ENCODE measurements at places on chromosomes 3 and 15.

GRCh38 chr3:190492966-190493365, 20.9 kb upstream of the IL1RAP start:
- no peak for DNase-seq

GRCh38 chr3:99498550-99499234, 139.7 kb upstream of the COL8A1 start:
- no peak for DNase-seq

DNA sequence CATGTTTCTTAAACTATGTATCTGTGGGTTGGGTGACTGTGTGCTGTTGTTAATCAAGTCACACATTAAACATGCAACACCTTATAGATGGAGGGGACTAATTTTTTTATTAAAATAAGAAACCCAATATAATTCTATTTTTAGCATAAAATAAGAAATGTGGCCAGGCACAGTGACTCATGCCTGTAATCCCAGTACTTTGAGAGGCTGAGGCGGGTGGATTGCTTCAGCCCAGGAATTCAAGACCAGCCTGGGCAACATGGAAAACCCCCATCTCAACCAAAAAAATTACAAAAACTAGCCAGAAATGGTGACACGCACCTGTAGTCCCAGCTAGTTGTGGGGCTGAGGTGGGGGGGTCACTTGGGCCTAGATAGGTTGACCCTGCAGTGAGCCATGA, 1021.0 kb downstream of the EPHA3 start:
- DNase-seq = no peak

DNA sequence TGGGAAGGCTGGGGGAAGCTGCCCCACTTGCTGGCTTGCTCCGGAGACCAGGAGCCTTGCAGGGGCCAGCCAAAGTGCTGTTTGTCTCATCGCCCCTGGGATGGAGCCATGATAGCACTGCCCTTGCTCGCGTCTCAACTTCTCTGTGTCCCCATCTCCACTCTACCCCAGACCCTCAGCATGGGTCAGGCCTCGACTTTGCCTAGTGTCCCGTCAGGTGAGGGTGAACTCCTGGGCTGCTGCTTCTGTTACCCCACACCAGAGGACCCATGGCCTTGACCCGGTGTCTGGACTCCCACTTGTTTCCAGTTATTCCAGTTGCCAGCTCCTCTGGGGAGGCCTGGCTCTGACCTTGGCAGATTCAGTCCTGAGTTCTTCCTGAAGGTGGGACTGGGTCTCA, 36.5 kb upstream of the DUSP7 start:
- DNase-seq = no peak

GRCh38 chr3:77038930-77039605, 831 bp upstream of the ROBO2 start:
- DNase-seq = no peak

DNA sequence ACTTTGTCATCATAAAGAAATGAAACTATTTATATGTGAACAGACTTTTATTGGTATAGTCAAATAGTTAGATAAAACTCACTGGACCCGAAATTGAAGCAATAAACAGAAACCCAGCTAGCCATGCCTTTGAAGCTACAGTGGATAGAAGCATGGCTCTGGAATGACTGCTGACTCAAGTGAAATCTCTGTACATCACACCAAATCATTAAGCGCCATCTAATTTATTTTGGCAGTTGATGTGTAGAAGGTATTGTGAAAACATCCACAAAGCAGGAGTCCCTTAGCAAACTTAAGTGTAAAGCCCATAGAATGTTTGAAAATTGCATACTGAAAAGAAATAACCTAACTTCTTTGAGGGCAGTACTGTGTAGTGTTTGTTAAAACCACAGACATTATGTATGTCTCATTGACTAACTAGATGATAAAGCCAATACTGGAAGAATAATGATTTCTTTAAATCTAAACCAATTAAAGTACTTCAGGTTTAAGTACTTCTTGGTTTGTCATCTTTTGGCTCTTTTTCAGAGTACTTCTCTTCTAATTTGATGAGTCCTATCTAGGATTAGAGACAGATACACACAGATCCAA, 42.8 kb upstream of the FBXL22 start:
- DNase-seq = no peak

DNA sequence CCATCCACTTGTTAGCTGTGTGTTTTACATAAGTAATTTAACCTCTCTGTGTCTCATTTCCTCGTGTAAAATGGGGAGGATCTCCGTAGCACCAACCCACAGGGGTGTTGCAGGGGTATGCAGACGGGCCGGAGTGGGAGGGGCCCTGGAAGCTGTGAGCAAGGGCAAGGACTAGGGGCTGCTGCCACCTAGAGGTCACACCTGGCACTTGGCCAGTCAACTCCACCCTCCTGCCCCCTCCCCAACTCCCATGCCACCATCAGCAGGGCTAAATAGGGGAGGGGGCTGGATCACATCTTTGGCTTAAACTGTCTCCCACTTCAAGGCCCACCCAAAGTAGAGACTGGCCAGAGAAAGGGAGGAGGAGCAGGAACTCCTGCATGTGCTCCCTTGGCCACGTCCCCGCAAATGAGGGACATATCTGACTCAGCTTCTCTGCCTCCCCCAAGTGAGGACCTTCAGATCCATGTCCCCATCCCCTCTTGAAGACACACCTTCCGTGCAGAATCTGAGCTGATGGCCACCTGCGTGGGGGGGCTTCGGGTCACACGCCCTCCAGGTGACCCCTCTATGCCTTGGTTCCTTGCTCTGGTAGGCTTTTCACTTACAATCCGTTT, 2.6 kb downstream of the CCDC9B start:
- DNase-seq = peak; percentile 44

DNA sequence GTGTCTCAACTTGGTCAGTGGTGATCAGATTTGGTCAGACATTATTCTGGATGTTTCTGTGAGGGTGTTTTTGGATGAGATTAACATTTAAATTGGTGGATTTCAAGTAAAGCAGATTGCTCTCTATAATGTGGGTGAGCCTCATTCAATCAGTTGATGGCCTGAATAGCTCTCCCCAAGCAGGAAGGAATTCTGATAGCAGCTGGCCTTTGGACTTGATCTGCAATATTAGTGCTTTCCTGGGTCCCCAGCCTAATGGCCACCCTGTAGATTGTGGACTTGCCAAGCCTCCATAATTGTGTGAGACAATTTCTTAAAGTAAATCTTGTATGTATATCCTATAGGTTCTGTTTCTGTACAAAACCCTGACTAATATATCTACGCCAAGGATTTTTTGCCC, 153.9 kb upstream of the TBL1XR1 start:
- DNase-seq = no peak

GRCh38 chr15:63602595-63602994, 5.4 kb downstream of the FBXL22 start:
- no peak for DNase-seq

- no peak for DNase-seq
Observed at GRCh38 chr3:38003817-38004414, 13.3 kb downstream of the VILL start.

GRCh38 chr15:66702787-66703539, 927 bp downstream of the SMAD6 start:
- no peak for DNase-seq

- no peak for DNase-seq
Observed at GRCh38 chr3:37029111-37029510, 35.8 kb downstream of the MLH1 start.

GRCh38 chr3:172198428-172198827, 159.1 kb downstream of the FNDC3B start:
- no peak for DNase-seq

- DNase-seq = no peak
Observed at GRCh38 chr3:25088284-25088683, 339.8 kb upstream of the RARB start.

GRCh38 chr3:196097373-196098154, 15.7 kb upstream of the TFRC start:
- no peak for DNase-seq

DNA sequence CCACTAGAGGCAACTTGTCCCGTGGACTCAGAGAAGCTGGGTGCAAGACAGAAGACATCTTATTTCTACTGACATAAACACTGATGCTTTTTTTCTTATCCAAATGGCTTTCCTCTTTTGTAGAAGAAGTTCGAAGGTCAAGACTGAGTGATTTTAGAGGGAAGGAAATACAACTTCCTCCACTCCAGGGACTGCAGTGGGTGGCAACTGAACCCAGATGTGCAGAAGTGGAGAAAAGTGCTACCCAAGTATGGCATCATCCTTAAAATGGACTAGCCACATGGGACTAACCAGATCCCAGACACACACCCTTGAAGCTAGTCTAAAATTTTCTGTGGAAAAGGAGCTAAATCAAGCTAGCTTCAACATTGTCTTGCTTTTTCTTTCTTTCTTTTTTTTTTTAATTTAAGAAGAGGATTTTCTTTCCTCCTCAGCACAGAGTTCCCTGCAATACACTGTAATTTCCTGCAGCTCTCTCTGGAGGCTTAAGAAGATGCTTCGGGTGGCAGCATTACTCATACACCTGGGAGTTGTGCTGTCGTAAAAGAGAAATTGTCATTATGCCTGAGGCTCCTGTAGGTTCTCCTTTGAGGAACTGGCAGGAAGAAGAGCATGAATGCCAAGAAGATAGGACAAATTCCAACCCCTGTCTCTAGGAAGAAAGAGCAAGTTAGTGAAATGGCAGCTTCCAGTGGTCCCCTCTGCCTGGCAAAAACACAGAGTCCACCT, 3.8 kb upstream of the FRMD4B start:
- no peak for DNase-seq

DNA sequence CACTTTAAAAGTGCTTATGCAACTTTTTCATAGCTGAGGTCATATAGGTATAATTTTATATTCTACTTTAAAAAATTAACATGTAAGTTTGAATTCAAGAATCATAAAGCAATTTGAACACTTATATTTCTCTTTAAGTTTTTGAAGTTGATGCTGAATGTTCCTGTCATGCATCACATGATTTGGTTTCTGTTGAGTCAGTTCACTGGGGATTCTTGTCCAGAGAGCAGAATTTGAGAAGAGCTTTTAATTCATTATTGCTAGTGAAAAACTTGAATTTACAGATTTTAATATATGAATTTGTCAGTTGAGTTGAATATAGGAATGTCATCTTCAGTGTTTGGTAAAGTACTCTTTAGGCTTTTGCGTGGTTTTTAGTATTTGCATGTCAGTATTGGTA, 7.9 kb downstream of the SLC25A26 start:
- no peak for DNase-seq

- no peak for DNase-seq
Observed at GRCh38 chr15:39127925-39128617, 452.8 kb upstream of the THBS1 start.

Measured in GM12864 (cell line).